ENCODE measurements at places on chromosomes 7 and 10. TPM values are rescaled to one million over a fixed set of nuclear protein-coding genes. Genes with fewer than 3 reads are reported as not detected.

LRRC18 gene
- total RNA-seq, result not detected

CTAGE8 gene
- 0.15 TPM for total RNA-seq

ERLIN1 gene
- total RNA-seq, result 8.6 TPM

LRIT1 gene
- not detected for total RNA-seq

MMRN2 gene
- total RNA-seq, result 16.4 TPM

CFAP69 gene
- 1.5 TPM for total RNA-seq

UBE2D1 gene
- 41.2 TPM for total RNA-seq

KCNIP2 gene
- 2.4 TPM for total RNA-seq

AVPI1 gene
- 5.8 TPM for total RNA-seq

LRGUK gene
- total RNA-seq, result 0.07 TPM

TBX20 gene
- total RNA-seq, result not detected

FAM149B1 gene
- total RNA-seq, result 8.9 TPM

SEC61A2 gene
- total RNA-seq, result 6.9 TPM

MYL10 gene
- total RNA-seq, result not detected

PRF1 gene
- total RNA-seq, result 1.6 TPM
